DND-41 (cell line): ENCODE measurements at places on chromosomes 1 and 21.

- no peak for DNase-seq
Measured at GRCh38 chr1:84887261-84887934, 5.6 kb downstream of the LPAR3 start.

GRCh38 chr1:28102189-28102588, 13.8 kb upstream of the EYA3 start:
- DNase-seq: no peak

DNA sequence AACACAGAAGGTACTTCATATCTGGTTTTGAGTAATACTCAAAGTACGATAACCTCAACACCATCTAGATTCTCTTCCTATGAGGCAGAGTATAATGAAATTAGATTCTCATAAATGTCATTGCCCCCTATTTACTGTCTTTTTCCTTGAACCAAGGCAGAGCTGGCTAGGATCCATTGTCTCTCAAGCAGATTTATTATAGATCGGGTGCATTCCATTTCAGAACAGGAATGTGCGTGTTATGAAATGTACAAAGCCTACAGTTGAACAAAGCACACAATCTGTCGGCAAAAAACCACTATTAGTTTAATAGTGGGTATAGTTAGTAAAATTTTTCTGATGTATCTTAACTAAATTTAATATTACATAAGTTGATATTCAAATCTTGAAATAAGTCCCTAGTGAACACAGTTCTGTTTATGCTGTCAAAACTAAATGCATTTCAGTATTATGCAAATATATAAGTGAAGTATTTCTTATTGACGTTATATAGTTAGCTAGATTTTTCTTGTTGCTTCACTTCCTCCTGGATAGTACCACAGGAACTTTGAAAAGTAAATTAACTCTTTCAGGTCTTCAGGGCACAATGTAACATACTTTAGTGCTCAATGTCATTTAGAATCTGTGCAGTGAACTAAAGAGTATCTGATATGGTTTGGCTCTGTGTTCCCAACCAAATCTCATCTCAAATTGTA, 92.1 kb downstream of the DDAH1 start:
- no peak for DNase-seq

GRCh38 chr1:231395076-231395997, 26.8 kb downstream of the EGLN1 start:
- no peak for DNase-seq

- DNase-seq: no peak
Measured at GRCh38 chr1:5645929-5646328, 346.3 kb downstream of the NPHP4 start.

DNA sequence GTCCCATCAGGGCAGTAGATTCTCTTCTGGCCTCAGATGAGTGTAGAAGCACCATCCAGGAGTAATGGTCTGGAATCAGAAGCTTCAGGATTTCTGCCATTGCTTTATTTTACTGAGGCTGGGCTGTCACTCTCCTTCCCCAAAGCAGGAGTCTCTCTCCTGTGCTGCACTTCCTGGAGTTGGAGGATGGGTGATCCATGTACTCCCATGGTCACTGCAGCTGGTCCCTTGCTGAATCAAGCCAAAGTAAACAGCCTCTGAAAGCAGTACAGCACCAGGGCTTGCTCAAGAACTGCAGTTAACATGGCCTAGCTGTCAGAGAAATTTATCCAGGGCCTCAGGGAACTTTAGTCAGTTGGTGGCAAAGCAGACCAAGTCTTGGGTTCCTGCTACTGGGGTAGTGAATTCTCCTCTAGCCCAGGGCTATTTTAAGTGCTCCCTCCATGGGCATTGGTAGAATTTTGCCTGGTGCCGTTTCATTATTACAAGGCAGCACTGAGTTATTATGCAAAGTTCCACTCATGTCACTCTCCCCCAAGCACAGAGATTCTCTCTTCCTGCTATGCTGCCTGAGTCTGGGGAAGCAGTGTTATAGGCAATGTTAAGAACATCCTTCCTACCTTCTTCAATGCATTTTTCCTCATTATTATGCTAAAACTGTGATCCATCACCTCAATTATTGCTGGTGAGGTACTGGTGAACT, 29.5 kb downstream of the DRAM2 start:
- no peak for DNase-seq

DNA sequence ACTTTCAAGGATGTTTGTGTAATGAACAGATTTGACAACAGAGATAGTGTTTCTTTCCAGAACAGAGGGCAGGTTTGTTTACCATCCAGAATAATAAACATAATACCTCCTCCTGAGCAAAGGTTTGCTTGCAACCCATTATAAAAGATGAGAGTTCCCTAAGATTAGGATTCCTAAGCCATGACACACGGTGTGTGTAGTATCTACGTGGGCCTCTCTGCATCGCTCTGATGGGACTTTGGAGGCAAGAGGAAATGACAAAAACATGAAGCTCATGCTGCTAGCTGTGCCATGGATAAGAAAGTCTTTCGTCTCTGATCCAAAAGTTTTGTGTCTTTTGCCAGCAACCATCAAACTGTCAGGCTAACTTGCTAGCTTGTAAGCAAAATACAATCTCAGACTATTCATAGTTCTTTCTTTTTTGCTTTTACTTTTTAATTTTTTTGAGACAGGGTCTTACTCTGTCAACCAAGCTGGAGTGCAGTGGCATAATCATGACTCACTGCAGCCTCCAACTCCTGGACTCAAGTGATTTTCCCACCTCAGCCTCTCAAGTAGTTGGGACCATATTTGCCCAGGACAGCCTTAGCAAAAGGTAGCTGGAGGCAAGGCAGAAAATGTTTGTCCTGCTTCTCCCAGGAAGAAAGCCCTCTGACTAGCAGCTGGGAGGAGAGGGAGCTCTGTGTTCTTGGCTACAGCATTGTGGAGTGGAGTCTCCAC, 81.1 kb downstream of the LHX4 start:
- DNase-seq: no peak

DNA sequence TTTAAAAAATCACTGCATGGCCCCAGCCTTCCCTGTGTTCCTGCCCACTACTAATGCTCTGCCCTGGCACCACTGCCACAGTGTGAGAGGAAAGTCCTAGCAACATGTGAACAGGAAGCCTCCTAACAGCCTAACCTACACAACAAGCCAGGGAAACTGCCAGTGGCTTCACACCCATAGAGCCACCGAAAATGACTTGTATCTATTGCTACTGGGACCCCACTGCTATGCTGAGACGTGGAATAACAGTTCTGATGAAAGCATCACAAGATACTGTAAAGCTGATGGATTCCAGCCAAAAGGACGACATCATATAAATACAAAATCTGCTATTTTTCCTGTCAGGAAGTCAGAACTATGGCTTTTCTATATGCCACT, 74.9 kb downstream of the JAK1 start:
- no peak for DNase-seq

DNA sequence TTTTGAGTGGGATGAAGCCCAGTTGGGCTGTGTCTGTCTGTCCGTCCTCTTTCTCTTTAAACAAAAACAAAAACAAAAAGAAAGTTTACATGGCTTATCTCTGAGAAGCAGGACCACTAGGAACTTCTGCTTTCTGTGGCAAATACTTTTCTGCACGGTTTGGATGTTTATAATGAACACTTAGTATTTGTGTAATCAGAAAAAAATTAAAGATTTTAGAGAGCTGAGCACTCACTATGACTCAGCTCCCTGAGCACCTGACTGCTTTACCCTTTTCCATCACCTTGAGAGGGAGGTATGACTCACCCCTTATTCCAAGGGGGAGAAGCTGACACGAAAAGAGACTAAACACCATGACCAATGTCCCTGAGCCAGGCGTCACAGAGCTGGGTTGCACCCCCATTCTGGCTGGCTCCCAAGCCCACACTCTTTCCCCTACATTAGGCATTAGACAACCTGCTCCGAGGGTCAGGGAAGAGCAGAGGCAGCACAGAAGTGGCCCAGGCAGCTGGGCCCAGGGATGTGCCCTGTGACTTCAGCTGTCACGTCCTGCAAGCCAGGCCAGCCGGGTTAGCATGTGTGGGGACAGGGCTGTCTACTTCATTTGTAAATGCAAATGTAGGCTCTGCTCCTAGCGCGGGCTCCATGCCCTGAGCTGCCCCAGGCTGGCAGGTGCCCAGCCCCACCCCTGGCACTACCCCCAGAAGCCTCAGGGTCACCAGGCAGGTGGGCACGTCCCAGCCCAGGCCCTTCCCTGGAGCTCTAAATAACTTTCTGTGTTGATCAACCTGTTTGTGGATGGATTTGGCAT, 30.4 kb downstream of the RAP1GAP start:
- DNase-seq: no peak

- no peak for DNase-seq
Measured at GRCh38 chr21:43809853-43810504, 20.6 kb downstream of the RRP1 start.

DNA sequence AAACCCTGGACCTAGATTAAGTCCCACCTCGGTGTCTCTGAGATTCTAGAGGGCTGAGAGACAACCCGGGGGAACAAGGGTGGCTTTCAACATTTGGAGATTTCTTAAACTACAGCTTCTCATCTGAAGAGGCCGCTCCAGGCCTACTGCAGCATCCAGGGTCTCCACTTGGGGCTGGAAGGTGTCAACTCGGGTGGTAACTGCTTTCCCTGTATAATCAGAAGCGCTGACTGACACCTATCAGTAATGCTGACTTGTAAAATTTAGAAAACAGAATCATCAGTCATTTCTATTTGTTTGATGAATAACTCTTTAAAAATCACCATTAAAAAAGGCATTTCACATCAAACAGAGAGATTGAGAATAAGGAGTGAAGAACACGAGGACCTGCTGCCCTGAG, 226.0 kb downstream of the PBX1 start:
- DNase-seq: no peak

DNA sequence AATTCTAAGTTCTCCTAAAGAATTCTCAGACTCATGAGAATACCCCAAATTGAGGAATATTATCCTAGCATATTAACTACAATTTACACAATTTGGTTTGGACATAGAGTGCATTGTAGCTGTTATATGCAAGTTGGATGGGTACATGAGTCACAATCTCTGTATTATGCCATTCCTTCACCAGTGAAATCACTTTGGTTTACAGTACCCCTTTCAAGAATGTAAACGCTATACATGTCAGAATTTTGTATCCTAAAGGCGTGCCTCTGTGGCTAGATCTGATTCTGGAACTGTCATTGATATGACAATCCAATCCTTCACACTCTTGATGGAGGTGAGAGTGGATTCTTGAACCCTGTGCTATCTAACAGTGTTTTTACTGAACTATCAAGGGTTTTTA, 6.7 kb upstream of the IL10RB start:
- DNase-seq: no peak

DNA sequence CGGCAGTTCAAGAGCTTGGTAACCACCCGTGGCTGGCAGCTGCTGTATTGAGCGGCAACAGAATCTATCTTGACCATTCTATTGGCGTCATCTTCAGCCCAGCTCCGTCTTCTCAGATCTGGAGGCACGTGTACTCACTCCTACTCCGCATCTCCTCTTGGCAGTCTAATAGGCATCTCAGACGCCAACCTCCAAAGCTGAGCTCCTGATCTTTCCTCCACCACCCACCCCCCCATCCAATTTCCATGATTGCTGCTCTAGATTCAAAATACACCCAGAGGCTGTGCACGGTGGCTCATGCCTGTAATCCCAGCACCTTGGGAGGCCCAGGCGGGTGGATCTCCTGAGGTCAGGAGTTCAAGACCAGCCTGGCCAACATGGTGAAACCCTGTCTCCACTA, 84.6 kb upstream of the CASZ1 start:
- DNase-seq: no peak

DNA sequence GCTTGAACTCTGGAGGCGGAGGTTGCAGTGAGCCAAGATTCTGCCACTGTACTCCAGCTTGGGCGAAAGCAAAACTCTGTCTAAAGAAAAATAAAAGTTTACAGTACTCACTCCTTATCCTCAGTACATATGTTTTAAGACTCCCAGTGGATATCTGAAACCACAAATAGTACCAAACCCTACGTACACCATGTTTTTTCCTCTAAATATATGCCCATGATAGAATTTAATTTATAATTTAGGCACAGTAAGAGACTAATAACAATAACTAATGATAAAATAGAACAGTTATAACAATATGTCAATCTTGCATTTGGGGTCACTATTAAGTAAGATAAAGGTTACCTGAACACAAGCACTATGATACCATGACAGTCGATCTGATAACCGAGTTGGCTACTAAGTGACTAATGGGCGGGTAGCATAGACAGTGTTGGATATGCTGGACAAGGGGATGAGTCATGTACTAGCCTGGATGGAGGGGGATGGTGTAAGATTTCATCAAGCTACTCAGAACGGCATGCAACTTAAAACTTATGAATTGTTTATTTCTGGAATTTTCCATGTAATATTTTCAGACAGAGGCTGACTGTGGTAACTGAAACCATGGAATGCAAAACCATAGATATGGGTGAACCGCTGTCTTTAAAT, 43.7 kb downstream of the ST7L start:
- no peak for DNase-seq

DNA sequence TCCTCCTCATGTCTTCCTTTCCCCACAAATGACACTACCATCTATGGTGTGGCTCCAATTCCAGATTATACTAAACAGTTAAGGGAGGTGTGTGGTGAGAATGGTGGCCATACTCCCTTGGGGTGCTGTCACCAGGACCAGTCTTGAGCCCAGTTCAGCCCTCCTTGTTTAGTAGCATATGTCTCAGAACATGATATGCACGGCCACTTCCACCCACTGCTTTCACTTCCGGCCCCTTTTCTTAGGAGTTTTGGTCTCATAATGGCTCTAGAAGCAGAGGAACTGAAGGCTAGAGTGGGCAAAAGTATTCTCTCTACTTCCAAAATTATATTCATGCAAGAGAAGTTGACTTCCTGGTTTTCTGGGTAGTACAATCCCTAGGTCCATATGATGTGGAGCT, 45.3 kb upstream of the CACNA1E start:
- no peak for DNase-seq
